ENCODE measurements at places on chromosomes 16 and 17.

GRCh38 chr17:57170866-57171265 is 85.5 kb upstream of the MSI2 start:
- no peak for DNase-seq

GRCh38 chr16:30551781-30552180 is 6.4 kb downstream of the ZNF764 start:
- no peak for DNase-seq

DNA sequence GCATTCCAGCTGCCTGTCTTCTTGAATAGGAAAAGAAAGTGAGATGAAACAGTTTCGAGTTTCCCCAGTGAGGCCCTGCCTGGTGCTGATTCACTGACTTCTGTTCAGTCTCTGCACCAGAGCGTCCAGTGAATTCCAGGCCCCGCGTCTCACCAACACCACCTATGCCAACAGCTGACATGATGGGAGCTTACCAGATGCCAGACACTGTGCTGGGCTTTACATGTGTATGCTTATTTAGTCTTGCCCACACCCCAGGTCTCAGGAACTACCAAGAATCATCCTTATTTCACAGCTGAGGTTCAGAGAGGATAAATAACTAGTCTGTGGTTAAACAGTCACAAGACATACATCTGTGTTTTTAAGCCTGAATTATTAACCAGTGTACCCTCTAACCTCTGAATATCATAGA is 29.1 kb upstream of the IRX6 start:
- no peak for DNase-seq

DNA sequence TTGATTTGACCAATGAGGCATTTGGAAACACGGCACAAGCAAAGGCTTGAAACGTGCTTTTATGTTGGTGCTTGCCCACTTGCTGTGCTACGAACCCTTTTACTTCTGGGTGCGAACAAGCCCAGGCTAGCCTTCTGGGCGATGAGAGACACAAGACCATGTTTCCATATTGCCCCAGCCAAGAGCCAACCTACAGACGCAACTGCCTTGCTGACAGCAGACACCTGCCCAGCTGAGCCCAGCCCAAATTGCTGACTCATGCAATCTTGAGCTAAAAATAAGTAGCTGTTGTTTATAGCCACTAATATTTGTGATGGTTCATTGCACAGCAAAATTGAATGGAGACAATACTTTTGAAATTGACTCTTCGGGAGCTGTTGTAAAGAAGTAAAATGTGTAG is 464.5 kb downstream of the WWOX start:
- DNase-seq = no peak

DNA sequence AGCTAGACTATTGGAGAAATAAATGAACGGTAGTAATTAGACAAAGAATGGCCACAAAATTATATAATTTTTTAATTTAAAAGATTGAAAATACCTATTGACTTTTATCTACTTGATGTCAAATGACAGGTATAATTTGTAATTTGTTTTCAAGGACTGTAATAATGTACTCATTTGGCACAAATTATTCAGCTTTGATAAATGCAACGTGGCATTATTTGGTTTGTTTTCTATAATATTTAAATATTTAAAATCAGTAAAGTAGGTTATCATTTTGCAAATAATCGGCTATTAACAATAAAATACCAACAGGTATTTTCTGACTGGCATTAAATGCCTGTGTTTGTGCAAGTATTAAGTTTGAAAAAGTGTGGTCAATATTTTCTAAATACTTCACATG is 60.6 kb downstream of the CDH11 start:
- no peak for DNase-seq

GRCh38 chr17:17837966-17838962 is 1.5 kb upstream of the SREBF1 start:
- DNase-seq = peak; percentile 55
